ENCODE measurements at places on chromosomes 2 and 18. TPM values are rescaled to one million over a fixed set of nuclear protein-coding genes. Genes with fewer than 3 reads are reported as not detected.

The RAD51AP2 gene
- not detected for total RNA-seq

The SLC8A1 gene
- total RNA-seq, result 21.0 TPM

The ALK gene
- total RNA-seq, result 0.18 TPM

The LRP1B gene
- 0.62 TPM for total RNA-seq

The RAPGEF4 gene
- 9.3 TPM for total RNA-seq

The ASB1 gene
- total RNA-seq, result 38.1 TPM

The ACMSD gene
- not detected for total RNA-seq

The ABCG5 gene
- total RNA-seq, result not detected

The TTN gene
- total RNA-seq, result 16.3 TPM

The PROKR1 gene
- total RNA-seq, result 0.18 TPM

The RGPD3 gene
- total RNA-seq, result 0.22 TPM

The NEDD4L gene
- total RNA-seq, result 30.9 TPM

The CD8B2 gene
- total RNA-seq, result not detected

The ABHD1 gene
- total RNA-seq, result 3.6 TPM

The ALPI gene
- total RNA-seq, result not detected

The NEURL3 gene
- 0.58 TPM for total RNA-seq

The LYG1 gene
- total RNA-seq, result 2.1 TPM

The ZNG1B gene
- 34.9 TPM for total RNA-seq

The ARHGEF4 gene
- 12.1 TPM for total RNA-seq

The NBEAL1 gene
- total RNA-seq, result 67.9 TPM

The LYPD6 gene
- total RNA-seq, result 10.0 TPM

The IL37 gene
- not detected for total RNA-seq

The ANKRD44 gene
- 77.8 TPM for total RNA-seq

The ARL6IP6 gene
- 17.5 TPM for total RNA-seq

The KIAA2012 gene
- total RNA-seq, result not detected

The SLC39A10 gene
- 40.7 TPM for total RNA-seq

The CPS1 gene
- 6.9 TPM for total RNA-seq

The SP9 gene
- not detected for total RNA-seq

The NAT8 gene
- not detected for total RNA-seq

The TFPI gene
- 106 TPM for total RNA-seq

The TDRD15 gene
- total RNA-seq, result 0.13 TPM

The SP140 gene
- 4.4 TPM for total RNA-seq

The NYAP2 gene
- 0.22 TPM for total RNA-seq

The TRABD2A gene
- total RNA-seq, result 2.1 TPM

The ENOSF1 gene
- 81.3 TPM for total RNA-seq

The NT5DC4 gene
- not detected for total RNA-seq

The RUFY4 gene
- total RNA-seq, result 0.36 TPM

The SLC5A7 gene
- total RNA-seq, result not detected

The DSG4 gene
- total RNA-seq, result not detected

The MBOAT2 gene
- 67.6 TPM for total RNA-seq

The CHRNG gene
- total RNA-seq, result not detected

The SPATA3 gene
- total RNA-seq, result not detected

The RALBP1 gene
- total RNA-seq, result 74.2 TPM

The CDK15 gene
- 2.3 TPM for total RNA-seq
